ENCODE measurements at places on chromosomes 6 and 20.

DNA sequence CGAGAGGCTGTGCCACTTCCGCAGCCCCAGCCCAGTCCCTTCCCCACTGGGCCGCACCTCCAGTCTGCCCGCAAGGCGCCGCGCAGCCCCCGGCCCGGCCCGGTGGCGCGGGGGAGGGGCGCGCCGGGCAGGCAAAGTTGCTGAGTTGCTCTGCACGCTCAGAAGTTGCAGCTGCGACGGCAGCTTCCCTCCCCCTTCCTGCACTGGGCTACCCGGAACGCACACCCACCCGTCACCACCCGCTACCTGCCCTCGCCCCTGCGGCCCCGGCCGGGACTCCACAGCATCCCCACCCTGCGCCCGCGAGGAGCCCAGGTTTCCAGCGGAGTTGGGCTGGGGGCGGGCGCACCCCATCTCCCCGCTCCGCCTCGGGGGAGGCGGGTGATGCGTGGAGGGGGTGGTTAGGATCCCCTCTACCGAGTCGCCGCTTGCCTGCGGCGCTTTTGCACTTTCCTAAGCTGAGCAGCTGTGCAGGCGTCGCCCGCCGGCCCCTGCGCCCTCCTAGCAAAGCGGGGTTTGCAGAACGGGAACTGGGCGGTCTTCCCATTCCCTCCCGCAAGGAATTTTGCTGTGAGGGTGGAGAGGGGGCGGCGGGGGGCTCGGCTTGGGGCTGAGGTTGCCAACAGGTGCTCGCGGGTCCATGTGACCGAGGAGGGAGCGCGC, 55.9 kb upstream of the RREB1 start:
- no peak for DNase-seq

DNA sequence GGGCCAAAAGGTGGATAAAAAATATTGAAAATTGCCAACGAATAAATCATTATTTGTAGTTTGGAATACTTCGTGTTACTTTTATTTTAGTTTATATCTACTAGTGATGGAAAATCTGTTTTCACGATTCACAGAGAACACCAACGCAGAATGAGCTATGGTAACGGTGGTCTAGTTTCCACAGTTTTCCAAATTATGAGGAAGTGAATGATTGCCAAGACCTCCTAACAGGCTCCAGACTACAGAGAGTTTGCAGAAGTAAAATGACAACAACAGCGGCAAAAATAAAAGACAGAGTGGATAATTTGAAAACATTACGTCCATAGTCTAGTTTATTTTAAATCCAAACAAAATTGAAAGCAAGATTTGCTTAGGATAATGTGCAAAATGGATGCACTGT, 57.0 kb upstream of the AIG1 start:
- DNase-seq = no peak

GRCh38 chr6:154615483-154616025, 105.1 kb upstream of the CNKSR3 start:
- no peak for DNase-seq

DNA sequence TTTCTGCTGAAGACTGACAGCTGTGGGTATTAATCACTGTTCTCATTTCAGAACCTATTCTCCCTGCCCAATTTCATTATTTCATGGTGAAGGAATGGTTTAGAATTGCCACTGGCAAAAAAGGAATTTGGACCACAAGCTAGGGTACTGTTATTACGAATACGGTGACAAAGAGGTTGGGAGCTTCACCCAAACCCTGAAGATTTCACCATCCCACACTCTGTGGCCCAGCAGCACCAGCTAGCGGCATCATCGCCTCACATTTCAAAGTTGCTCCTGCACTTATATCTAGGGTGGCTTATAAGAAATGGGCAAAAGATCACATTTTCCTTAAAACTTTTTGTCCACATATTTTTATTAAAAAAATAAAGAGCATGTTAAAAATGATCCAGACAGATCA, 236.1 kb downstream of the SYNDIG1 start:
- no peak for DNase-seq

DNA sequence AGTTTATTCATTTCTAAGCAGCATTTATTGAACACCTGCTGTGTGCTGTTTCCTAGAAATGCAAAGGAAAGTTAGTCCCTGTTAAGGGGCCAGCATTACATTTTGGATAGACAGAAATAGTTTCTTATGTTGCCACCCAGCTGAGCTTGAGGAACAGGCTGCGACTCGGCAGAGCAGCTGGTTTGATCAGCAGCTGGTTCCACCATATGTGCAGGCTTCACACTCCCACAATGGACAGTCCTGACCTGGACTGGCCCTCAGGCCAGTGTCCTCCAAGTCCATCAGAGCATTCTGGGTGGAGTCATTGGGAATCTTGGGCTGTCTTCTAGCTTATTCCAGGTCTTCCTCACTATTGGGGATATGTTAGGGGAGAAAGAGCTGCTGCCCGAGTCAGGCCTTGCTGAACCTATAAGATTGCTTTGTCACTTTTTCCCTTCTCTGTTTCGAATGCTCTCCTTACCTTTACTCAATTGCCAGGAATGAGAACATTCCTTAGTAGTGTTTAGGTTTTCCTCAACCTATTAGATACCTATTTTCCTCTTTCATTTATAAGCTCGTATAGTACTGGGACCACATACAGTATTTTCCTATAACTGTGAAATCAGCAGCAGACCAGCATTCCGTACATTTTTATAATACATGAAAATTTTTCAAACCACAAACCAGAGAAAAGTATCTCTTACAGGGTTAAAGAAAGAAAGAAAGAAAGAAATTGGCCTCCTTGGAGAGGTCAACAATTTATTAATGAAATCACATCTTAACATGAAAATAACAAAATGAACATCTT, 203.0 kb downstream of the FARS2 start:
- no peak for DNase-seq

GRCh38 chr6:87700397-87701343, 1.4 kb downstream of the AKIRIN2 start:
- DNase-seq = peak; percentile 26

- no peak for DNase-seq
These were observed 8.8 kb downstream of the RPL10A start for GRCh38 chr6:35477028-35477427.

DNA sequence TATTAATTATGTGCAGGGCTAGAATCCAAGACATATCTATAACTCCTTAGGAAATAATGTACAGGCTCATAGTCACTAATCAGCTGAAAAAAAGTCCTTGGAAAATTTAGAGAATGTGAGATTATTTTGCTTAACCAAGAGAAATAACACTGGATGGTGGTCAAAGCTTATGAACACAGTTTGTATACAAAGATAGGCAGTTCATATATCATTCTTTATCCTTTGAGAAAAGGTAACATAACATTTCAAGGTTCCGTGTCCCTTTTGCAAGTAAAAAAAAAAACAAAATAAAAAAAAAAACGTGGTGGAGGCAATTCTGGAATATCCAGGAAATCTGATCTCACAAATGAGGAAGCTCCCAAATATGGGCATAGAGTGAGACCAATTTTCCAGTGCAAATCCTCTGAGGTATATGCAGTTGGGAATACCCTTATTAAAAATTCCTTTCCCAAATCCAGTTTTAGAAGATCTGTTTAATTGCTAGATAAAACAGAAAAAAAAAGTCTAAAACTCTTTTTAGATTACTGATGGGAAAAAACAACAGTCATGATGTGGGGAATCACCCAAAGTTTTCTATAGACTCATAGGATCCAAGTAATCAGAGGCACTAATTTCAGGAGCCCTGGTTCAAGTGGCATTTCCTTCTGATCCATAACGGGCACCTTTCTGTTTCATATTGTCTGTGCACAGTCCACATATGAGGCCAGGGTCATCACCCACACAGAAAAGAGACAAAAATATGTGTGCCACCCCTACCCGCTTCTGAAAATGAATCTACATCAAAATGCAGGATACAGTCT, 17.7 kb upstream of the TNFAIP3 start:
- DNase-seq = no peak

GRCh38 chr6:36463676-36464075, 20.9 kb downstream of the KCTD20 start:
- DNase-seq = no peak

GRCh38 chr6:41781366-41781730, 766 bp downstream of the PRICKLE4 start:
- DNase-seq = no peak
